ENCODE measurements at places on chromosomes 16 and 17.

GRCh38 chr16:88197481-88198456, 185.0 kb upstream of the ZNF469 start:
- no peak for DNase-seq

- DNase-seq: peak; percentile 86
These were observed 38.3 kb downstream of the TBX4 start for GRCh38 chr17:61490540-61490975.

- DNase-seq: no peak
These were observed at the start of gene KCNJ16 for GRCh38 chr17:70074956-70075355. TSS of gene KCNJ16 (plus strand) at chr17:70075225. CDS start at chr17:70132088, 56,863 bp downstream.

- DNase-seq: no peak
These were observed 227.8 kb downstream of the ABCC12 start for GRCh38 chr16:47928008-47928407.

- peak; percentile 77 for DNase-seq
These were observed 17.7 kb upstream of the SMURF2 start for GRCh38 chr17:64679710-64680216.

DNA sequence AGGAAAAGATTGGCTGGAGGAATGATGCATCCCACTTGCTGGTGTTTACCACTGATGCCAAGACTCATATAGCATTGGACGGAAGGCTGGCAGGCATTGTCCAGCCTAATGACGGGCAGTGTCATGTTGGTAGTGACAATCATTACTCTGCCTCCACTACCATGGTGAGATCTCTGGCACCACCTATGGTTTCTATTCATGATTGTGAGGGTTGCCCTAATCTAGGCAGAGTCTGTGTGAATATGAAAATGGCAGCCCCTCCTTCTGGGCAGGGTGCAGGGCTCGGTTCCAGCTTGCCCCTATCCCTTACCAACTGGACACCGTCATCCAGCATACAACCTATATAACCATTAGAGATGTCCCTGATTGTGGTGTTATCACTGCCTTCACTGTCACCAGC, 33.4 kb downstream of the ITGB3 start:
- no peak for DNase-seq

GRCh38 chr16:3501783-3502400, 1.1 kb downstream of the CLUAP1 start:
- no peak for DNase-seq

- no peak for DNase-seq
These were observed 665 bp upstream of the MT1M start for GRCh38 chr16:56631832-56632155.

- no peak for DNase-seq
These were observed 1.2 kb downstream of the SIAH1 start for GRCh38 chr16:48383877-48384519.

DNA sequence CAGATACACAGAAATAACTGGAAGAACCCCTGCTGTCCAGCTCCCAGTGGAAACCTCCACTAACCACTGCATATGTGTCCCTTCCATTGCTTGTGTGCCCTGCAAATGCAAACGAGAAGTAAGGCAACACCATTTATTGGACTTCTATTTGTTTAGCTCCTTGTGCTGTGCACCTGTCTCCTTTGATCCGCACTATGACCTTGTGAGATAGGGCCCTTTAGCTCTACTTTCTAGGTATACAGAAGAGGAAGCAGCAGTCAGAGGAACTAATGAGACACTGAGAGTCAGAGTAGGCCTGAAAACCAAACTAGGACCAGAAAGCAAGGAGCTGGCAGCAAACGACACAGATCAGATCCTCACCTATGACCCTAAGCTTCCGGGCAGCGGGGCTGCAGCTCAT, 22.4 kb downstream of the SOX9 start:
- DNase-seq: no peak

DNA sequence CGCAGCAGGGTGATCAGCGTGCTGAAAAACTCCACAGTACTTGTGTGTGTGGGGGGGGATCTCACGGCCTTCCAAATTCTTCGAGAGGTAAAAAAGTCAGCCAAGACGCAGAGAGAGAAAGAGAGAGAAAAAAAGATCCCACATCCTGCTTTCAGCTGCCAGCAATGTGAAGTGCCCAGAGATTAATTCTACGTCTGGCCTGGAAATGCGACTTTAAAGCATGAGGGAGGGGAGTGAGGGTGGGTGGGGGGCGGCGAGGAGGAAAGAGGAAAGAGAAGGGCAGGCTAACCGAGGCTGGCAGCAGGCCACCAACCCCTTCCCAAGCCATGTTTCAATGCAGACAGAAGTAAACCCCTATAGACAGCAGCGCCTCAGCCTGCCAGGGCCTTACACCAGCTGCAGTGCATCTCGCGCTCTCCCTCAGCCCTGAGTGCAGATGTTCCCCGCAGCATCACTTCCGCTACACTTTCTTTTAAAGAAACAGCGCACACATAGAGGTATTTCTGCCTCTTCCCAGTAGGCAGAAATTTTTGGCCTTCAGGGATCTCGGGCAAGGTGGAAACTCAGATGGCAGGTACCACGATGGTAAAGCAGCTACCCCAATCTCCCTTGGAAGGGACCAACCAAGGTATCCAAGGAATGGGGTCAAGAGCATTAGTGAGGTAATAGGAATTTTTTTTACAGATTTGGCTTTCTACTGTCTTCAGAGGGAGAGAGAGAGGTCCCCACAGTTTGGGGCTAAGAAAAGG, 87.8 kb downstream of the SMG6 start:
- peak; percentile 92 for DNase-seq

DNA sequence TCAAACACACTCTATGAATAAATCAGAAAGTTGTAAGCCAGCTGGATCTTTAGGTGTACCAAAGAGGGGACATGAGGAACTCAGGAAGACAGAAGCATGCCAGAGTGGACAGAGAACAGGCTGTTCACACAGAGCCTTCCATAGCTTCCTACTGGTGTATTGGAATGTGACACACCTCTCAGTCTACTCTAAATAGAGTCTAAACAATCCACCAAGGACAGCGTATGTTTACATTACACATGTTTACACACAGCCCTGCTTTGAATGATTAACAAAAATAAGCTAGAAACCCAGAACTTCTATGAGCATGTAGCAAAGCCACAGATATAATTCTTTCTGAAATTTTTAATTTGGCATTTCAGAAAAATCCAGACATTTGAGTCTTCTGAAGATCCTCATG, 1279.0 kb upstream of the CDH8 start:
- no peak for DNase-seq

DNA sequence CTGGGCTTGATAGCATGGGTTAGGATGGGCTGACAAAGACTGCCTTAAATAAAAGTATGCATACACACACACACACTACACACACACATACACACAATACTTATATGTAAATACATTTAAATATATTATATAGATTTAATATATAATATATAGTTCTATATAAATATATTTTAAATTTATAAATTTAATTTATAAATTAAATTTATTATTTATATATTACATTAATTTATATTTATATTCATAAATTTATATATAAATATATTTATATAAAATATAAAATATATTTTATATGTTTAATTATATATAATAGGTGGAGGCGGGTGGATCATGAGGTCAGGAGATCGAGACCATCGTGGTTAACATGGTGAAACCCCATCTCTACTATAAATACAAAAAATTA, 83.2 kb downstream of the CDH13 start:
- no peak for DNase-seq

- no peak for DNase-seq
These were observed 5.1 kb upstream of the C17orf113 start for GRCh38 chr17:42055496-42055895.

DNA sequence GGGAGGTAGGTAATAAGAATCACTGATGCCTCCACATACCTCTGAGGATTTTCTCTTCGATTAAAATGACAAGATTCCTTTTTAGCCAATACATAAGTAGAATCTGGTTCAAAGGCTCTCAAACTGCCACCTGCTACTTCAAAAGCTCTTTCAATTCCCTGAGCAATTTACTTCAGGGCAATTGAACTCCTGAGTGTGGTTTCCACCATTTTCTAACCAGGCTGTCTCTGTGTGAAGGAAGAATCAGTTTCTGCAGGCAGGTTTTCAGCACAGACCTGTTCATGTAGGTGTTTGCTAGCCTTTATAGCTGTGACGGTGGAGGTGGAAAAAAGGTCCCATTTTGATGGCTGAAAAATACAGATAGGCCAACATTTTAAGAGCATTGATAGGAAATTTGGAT, 18.2 kb upstream of the HS3ST3B1 start:
- DNase-seq: no peak

- DNase-seq: no peak
These were observed 72.8 kb upstream of the ZNF750 start for GRCh38 chr17:82912484-82913089.

- DNase-seq: no peak
These were observed 3.6 kb downstream of the KCNJ2 start for GRCh38 chr17:70172923-70173322.

DNA sequence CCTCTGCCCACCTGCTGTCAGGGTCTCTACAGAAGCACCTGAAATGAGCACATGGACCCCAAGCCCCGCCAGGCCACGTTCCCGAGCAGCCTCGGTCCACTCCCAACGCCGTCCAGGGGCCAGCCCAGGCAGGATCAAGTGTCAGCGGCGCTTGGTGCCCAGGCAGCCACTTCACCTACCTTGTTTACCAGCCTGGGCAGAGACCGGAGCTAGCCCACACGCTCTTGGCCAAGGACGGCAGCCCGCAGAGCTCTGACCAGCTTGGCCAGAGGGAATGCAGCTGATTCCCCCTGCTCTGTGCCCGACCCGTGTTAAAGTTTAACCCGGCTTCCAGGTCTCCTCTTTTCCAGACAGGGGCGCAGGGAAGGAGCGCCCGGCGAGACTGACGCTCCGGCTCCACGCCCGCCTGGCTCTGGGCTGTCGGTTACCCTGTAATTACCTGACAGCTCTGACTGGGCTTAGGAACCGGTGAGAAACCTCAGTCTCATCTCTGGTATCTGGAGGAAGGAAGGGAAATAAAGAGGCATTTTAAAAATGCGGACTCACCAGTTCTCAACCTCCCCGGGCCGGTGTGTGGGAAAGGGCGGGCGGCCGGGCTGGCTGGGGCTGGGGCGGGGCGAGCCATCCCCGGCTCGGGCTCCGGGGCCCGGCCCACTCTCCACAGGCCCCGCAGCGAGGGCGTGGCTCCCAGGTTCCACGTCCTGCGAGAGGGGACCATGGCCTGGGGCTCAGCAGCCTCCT, 4.6 kb downstream of the KIFC3 start:
- no peak for DNase-seq

DNA sequence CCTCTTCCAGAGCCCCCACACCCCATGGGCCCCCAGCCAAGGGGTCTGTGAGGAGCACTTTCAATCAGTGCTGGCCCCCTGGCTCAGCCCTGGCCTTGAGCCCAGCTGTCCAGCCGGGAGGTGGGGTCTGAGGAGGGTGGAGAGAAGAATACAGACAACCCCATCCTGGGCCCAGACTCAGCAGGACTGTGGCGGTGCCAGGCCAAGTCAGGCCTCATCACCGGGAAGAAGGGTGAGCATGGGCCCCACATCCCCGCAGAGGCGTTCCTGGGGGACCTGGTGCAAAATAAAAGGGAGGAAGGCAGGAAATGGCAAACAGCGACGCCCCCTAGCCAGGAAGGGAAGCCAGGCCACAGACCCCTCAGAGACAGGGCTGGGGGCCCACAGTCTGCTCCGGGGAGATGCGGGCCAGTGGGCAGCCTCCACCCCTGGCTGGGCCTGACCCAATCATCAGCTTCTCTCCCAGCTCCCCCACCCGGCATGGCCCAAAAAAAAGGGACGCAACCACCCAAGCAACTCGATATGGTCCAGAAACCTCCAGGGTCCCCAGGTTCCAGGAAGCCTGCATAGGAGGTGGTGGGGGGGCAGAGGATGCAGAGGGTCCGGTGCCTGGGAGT, 20.6 kb downstream of the ZNF423 start:
- no peak for DNase-seq

All from fibroblast of villous mesenchyme (primary cell).